Neuronal stem cell (in vitro differentiated cells): ENCODE measurements at places on chromosomes 3 and 15.

GRCh38 chr3:112782491-112782890, 64.2 kb downstream of the CD200R1L start:
- DNase-seq = no peak

GRCh38 chr3:36792342-36792741, 28.0 kb upstream of the DCLK3 start:
- DNase-seq = peak; percentile 46

DNA sequence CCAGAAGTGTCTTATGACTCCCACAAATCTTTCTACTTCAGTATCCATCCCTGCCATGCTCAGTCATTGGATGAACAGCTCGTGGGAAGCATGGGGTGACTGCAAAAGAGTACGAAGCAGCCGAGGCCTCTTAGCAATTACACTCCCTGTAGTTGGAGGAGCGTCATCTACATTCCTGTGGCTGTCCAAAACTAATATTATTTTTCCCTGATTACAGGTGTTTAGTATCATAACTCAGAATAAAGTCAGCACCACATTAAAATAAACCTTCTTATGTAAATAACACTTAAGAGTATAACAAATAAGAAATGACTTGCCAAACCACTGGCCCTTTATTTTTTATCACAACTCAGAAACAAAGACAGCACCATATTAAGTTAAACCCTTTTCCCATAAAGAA, 141.5 kb downstream of the PLOD2 start:
- DNase-seq = no peak

DNA sequence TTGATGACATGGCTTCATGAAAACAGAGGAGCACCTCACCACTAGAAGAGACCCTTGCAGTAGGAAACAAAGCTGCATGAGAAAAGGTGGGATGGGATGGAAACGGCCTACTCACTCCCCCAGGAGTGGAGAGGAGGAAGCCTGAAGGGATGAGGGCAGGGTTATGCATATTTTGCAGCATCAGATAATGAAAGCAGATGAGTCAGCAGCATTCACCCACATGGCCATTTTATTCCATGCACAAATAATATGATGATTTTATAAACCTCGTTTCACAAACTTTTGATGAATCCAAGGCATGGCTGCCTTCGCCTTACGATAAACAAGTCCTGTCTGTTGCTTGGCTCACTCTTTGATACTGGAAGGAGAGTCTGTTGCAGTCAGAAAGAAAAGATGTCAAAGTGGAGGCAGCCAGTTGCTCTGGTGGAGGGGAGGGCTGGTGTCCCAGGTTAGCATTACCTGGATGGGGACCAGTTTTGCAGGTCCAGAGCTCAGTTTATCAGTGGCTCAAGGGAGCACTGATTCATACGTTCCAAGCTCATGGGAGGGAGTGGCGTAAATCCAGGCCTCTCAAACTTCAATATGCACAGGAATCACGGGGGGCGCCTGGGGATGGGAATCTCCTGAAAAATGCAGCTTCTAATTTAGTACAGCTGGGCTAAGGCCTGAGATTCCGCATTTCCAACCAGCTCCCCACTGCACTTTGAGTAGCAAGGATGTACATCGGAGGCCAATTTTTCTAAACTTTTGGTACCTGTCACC, 9.2 kb upstream of the EHD4 start:
- no peak for DNase-seq

DNA sequence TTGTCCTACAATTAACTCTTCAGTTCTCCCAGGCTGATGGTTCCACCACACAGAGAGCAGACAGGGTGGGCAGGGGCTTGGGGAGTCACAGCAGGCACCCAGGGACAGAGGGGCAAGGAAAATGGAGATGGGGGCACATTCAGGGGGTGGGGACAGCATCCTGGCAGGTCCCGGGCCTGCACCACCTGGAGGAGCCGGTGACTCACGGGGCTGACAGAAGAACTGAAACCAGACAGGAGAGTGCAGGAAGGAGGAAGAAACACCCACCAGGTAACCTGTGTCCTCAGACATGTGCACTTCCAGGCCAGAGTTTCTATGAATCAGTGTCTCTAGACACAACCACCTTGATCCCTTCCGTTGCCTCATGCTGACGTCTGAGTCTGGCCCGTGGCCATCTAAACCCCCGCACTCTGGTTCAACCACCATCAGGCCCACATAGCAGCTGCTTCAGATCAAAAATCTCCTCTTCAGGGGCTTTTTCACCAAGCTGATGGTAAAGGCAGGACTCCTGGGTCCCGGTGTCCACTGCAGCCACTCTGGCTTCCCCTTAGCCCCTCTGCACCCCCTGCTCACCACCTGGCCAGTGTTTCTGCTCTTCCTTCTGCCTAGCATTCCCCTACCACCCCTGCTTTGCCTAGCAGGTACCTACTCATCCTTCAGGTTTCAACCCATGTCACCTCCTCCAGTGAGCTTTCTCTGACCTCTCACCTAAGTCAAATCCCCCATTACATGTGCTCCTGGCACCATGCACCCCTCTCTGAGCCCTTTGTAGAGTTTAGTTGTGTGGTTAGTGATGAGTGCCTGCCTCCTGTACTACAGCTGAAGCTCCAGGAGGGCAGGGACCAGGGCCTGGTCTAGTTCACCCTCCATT, 16.5 kb upstream of the CYP11A1 start:
- DNase-seq = no peak

DNA sequence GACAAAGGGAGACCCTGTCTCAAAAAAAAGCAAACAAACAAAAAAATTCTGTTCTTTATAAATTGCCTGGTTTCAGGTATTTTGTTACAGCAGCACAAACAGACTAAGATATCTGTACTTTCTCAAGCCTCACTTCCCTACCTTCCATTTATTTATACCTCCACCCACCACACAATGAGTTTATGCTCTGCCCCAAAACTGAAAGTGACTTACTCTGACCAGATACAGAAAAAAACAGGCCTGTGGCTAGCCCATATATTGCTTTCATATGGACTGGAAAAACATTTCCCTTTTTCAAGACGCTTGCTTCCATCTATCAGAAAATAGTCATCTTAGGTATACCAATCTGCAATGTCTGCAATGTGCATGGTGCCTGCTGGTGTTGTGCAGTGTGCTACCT, 8.7 kb upstream of the GPD1L start:
- DNase-seq = no peak

DNA sequence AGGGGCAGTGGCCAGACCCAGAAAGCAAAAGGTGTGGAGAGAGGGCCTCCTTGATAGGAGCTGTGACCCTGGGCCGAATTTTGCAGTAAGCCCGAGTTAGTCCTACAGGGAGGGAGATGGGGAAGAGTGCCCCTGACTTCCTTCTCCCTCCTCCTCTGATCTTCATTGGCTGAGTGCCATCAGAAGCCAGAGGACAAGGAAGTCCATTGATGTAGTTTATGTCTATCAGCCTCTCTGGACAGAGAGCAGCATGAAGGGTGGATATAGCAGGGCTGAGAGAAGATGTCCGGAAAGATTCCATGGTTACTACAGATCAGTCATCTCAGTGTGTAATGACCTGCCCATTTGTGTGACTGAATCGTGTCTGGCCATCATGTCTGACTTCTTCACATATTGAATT, 102.5 kb upstream of the FAM3D start:
- DNase-seq = no peak

DNA sequence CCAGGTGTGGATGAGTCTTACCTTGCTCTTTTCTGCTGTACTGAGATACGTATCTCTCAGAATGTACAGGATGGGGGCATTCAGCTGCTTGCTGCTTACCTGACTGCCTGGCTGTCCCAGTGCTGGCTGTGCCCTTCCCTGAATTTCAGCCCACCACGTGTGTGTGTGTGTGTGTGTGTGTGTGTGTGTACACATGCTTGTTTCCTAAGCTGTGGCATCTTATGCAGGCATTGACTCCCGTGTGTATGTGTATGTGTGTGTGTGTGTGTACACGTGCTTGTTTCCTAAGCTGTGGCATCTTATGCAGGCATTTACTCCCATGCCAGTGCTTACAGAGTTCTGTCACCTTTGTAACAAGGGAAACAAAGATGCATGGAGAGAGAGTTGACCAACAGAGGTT, 60.4 kb upstream of the PLXNA1 start:
- no peak for DNase-seq

- peak; percentile 15 for DNase-seq
Observed at GRCh38 chr15:71386448-71387236, 271.4 kb downstream of the THSD4 start.

- DNase-seq = peak; percentile 35
Observed at GRCh38 chr15:95596496-95596895, 734.0 kb upstream of the NR2F2 start.

GRCh38 chr3:69097407-69098086, 12.8 kb downstream of the ARL6IP5 start:
- DNase-seq = no peak

DNA sequence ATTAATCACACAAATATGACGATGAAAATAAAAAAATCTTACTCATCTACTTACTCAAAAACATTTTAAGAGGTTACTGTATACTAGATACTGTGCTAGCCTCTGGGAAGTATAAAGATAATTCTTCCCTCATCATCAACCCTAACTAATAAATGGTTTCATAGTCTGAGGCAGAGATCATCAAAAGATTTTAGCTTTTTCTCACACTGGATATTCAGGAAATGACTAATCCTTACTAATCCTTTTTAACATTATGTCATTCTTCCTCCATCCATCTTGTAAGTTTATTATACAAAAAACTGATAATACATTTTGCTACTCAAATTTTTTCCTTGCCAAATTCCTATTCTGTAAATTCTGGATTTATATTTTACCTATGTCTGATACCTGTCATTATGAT, 29.7 kb downstream of the ACAD11 start:
- no peak for DNase-seq

DNA sequence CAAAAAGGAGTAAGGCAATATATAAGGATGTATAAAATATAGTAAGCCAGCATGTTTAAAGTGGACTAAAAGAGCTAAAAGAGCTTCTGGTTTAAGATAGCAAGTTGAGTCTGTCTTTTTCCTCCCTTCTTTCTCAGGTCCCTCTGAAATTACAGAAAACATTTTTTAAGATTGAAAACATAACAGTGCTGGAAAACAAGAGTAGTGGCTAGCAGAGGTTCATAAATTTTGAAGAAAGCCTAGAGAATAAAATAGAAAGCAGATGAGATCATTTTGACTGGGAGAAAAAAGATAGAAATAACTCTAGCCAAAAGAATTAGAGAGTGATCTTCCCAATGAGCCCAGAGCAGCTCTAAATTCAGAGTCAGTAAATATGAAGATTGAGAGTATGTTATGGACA, 41.9 kb downstream of the ATP8B4 start:
- no peak for DNase-seq

GRCh38 chr3:143888166-143888565, 39.9 kb upstream of the SLC9A9 start:
- DNase-seq = no peak

DNA sequence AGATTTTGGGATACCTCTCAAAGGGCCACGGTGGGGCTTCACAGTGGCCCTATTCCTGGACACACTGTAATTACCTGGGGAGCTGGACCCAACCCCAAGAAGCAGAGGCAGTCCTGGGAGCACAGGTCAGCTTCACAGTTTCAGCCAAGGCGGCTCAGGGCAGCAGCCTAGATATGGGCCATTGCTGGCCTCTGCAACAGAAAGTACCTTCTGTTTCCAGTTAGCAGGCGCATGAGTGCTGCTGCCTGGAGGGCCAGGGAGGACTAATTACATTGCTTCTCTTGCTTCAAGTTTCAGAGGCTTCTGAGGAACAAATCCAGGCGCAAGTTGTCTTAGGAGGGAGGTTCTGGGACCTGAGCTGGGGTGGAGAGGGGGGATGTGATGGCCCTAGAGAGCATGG, 13.5 kb upstream of the DUSP7 start:
- no peak for DNase-seq

DNA sequence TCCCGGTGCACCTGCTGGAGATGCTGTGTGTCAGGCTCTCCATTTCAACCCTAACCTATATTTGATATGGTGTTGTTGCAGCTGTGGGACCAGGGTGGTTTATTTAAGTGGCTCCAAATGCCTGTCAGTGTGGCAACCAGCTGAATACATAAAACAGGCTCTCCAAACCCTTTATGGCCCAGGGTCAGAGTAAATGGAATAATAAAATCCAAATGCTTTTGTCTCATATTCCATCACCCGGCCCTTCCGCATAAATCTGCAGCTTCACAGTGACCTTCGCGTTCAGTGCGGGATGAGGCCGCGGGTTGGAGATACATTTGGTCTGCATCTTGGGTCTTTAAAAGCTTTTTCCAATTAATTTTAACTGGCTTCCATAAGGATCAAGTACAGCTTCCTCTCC, 382.1 kb upstream of the NR2F2 start:
- no peak for DNase-seq
